HT-29 (cell line): ENCODE measurements at places on chromosomes 5 and 9. TPM values are rescaled to one million over a fixed set of nuclear protein-coding genes. Genes with fewer than 3 reads are reported as not detected.

GRCh38 chr5:169576181-169576598, 7.4 kb upstream of the SPDL1 start:
- DNase-seq = no peak

Gene INSL4
- total RNA-seq = 0.20 TPM in 1 of 2 replicates, not detected in the other

DNA sequence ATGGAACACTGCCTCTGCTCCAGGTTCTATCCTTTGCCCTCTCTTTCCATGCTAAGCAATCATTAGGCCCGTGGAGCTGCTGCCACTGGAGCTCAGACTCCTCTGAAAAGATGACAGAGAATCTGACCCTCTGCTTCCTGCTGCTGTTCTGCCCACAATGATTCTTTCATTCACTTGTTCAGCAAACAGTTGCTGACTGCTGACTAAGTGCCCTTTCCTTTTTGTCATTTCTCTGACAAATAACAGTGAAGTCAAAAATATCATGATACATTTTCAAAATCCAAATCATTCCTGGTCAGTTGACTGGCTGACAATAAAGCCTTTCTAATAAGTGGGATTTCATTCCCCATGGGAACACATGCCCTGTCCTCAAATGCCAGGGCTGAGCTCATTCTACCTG, 110.1 kb downstream of the SIL1 start:
- DNase-seq = no peak

DNA sequence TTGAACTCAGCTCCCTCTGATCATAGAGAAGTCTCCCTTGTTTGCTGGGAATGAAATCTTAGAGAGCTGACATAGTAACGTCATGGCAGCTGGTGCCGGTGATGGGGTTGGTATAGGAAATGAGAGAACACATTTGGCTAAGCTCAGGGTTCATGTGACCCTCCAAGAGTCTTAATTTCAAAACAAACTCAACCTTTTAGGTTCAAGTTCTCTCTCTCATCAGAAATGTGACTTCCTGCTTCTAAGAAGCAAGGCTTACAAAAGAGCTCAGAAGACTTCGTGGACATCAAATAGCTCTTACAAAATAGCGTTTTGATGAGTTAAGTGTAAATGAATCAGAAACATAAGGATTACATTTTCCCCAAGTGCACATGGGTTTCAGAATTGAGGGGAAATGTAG, 97.3 kb downstream of the PAPPA start:
- DNase-seq = no peak

Gene TPPP
- total RNA-seq = 20.7 and 21.7 TPM in 2 replicates

DNA sequence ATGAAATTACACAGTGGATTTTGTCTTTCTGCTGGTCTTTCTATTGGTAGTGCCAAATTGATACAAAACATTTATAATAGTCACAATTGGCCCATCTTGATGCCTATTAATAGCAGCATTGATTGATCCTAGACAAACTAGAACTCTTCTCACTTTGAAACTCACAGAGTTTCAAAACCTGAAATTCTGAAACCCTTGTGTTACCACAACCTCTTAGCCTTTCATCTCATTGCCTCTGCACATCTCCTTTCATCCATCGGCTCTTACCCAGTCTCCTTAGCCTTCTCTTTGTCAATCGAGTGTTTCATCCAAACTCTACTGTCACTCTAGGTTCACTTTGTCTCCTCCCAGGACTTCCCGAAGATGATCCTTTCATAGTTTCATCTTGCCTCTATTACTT, 22.1 kb downstream of the PLPPR1 start:
- no peak for DNase-seq

GRCh38 chr5:154756009-154756867, 1.1 kb downstream of the LARP1 start:
- peak; percentile 41 for DNase-seq

GRCh38 chr9:131469356-131469755, 33.4 kb upstream of the POMT1 start:
- DNase-seq = no peak

DNA sequence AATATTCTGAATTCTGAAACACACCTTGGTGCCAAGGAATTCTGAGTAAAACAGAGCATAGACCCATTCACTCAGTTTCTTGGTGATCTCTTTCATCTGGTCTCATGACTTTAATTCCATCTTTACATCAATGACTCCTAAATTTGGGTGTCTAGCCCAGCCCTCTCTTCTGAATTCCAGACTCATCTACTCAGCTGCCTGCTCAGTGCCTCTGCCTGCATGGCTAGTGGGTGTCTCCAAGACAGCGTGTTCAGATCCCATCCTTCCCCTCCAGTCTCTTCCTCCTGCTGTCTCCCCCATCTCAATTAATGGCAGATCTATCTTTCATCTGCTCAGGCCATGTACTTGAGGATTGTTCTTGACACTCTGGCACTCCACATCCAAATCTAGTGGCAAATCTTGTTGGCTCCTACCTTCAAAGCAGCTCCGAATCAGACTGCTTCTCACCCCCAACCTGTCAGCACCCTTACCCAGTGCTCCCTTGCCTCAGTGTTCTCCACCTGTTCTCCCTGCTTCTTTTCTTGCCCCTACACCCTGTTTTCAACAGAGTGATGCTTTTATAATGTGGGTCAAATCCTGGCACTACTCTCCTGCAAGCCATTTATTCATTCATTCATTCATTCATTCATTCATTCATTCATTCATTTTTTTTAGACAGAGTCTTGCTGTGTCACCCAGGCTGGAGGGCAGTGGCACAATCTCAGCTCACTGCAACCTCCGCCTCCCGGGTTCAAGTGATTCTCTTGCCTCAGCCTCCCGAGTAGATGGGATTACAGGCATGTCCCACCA, 5.3 kb downstream of the CAVIN4 start:
- DNase-seq = no peak

Gene CBY3
- total RNA-seq = not detected in 2 replicates

- no peak for DNase-seq
These were observed 287.8 kb downstream of the MTRR start for GRCh38 chr5:8156706-8157105.

DNA sequence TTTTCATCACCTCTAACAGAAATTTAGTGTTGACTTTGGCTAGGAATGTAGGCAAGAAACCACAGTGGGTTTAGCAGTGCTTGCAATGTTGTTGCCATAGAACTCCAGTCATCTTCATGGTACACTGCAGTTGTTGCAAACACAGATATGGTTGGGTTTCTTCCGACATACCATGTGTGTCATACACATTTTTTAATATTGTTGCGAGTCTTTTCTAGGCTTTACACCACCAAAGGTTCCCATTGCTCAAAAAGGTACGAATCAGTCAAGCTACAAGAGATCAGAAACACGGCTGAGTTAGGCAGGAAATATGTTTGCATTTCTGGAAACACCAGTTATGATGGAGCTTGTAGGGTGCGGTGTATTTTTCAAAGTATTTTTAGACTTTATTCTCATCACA, 172.4 kb downstream of the SYK start:
- no peak for DNase-seq

- DNase-seq = peak; percentile 86
These were observed at the start of gene NSD1 for GRCh38 chr5:177133096-177133852. Gene NSD1, plus strand, starts transcription at chr5:177133773. Its CDS starts 1,331 bp downstream, at chr5:177135104.

DNA sequence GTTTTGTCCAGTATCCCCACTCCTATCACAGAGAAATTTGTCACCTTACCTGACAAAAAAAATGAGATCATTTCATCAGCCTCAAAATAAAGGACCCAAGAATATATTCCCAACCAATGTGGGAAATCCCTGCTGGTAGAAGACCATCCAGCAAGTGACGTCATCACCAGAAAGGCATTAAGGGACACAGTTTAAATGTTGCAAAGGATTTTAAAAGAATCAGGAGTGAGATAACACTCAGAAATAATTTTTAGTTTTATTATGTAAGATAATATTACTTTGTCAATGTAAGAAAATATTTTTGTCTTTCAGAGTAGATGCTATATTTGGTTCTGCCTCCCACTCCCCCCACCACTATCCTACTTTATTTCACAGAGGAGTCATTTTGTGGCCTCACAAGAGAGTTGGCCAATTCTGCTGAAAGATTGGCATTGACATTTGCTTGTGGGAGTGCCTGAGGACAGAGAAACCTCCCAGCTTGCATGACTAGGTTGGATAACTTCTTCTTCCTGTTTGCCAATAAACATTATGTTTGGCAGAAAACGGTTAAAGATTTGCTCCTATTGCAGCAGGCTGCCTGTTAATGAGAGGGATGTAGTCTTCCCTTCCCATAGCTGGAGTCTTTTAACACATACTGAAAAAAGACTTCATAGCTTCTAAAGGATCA, 288.6 kb upstream of the DAB2 start:
- DNase-seq = no peak

DNA sequence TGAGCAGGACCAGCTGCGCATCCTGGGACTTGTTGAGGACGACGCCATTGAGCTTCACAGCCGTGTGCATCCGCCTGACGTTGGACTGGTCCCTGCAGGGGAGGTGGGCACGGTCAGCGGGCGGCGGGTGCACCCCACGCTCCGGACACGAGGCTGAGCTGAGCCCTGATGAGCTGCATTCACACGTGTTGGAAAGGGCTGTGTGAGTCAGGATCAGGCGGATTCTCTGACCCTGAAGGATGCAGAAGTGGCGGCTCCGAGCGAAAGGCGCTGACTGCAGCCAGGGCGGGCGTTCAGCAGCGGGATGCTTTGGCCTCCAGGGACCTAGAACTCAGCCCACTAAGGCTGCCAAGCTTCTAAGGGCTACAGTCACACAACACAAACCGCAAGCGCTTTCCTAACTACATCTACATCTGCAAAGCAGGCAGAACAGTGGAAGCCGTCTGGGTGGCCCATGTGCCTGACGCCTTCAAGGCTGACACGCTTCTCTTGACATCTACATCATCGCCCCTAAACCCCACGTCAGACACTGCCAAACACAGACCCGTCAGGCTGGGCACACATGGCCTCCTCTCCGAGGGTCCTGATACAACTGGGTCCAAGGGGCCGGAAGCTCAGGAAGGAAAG, 44.9 kb downstream of the NKD2 start:
- DNase-seq = no peak

DNA sequence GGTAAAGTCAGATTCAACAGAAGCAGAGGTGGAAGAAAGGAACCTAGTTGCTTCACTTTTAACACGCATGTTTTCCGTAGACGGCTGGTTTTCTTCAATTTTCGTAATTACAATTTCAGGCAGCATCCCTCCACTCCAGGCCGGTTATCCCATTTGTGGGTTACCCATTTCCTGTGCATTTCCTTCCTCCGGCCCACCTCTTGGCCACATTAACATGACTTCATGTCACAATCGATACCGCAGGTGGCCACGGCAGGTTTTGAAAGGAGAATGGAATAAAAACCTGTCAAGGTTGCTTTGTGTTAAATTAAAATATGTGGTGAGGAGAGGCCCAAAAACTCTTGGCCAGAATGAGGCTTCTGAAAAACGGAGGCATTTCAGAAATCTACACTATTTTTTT, 130.2 kb downstream of the PCSK5 start:
- no peak for DNase-seq

DNA sequence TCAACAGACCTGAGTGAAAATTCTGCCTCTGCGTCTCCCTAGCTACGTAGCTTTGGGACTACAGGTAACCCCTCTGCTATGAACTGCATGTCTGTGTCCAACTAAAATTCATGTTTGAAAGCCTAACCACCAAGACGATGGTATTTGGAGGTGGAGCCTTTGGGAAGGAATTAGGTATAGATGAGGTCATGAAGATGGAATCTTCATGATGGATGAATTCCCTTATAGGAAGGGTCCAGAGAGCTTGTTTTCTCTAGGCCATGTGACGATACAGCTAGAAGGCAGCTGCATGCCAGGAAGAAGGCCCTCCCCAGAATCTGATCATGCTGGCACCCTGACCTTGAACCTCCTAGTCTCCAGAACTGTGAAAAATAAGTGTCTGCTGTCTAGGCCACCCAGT, 296.4 kb downstream of the SLIT3 start:
- DNase-seq = no peak

- peak; percentile 30 for DNase-seq
These were observed 212.0 kb downstream of the DEPDC1B start for GRCh38 chr5:60487885-60488442.

DNA sequence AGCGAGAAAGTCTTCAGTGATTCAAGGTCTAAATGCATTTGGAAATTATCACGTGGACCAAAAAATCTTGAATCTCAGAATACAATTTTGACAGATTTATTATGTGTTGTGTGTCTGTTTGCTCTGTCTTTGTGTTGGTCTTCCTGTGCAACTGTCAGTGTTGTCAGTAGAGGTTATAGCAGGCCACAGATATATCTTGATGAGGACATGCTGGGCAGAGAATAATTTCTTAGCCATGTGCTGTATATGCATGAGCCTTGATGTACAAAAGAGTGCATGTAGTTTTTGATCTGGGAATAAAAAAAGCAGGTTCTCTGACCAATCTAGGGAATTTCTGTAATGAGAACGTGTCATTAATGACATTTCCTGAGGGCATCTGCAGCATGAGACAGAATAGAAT, 57.6 kb downstream of the ZSWIM6 start:
- DNase-seq = no peak

Gene RORB
- total RNA-seq = not detected in 2 replicates

Gene AGPAT2
- 160 and 167 TPM in 2 replicates for total RNA-seq

- no peak for DNase-seq
These were observed 1.0 kb downstream of the SIT1 start for GRCh38 chr9:35649431-35650340.

DNA sequence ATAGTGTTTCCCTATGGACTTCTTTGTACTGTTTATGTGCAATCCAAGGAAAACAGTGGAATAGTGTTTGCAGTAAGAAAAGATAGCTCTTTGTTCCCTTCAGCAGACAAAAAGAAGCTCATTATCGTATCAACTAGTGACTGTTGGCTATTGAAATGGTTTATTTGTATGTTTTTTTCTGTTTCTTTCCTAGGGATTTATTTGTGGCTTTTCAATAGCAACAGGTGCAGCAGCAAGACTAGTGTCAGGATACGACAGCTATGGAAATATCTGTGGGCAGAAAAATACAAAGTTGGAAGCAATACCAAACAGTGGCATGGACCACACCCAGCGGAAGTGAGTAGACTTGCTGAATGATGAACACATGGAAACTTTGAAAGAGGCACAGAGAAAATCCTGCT, 65.1 kb downstream of the SLC44A1 start:
- no peak for DNase-seq

DNA sequence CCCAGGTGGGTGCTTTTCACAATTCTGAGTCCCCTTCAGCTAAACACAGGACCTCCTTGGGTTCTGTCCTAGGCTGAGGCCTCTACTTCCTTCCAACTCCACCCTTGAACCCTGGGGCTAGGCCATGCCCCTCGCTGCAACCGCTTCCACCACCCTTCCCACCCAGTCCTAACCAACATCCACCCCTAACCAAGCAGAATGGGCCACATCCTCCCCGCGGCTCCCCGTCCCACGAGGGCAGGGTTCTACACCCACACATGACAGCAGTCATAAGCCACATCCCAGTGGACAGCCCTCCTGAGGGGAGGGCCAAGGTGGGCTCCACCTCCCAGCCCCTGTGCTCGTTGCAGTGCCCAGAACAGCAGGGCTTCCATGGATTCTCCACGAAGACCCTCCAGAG, 65.8 kb downstream of the SHB start:
- DNase-seq = no peak
